Kidney tubule cell (primary cell): ENCODE measurements at places on chromosomes 1 and 21.

GRCh38 chr1:86856196-86856595 lies 57.7 kb downstream of the SELENOF start:
- no peak for DNase-seq

DNA sequence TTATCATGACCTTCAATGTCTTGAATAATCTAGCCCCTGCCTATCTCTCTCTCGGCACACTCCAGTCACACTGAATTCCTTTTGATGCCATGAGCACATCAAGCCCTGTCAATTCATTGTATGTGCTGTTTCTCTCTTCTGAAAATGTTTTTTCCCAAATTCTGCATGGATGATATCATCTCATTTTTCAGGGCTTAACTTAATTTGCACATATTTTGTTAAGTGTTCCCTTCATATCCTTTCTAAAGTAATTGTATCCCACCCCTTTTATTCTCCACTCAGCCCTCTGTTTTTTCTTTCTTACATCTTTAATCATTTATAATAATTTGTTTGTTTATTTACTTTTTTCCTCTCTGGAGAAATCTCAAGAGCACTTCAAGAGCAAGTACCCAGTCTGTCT lies 149.9 kb downstream of the ZNF326 start:
- DNase-seq, result no peak

GRCh38 chr1:197234581-197234980 lies 33.5 kb upstream of the CRB1 start:
- DNase-seq, result no peak

- DNase-seq, result peak; percentile 72
These were observed 1211.0 kb upstream of the ADGRL4 start for GRCh38 chr1:80217377-80217986.

GRCh38 chr1:39182804-39183203 lies 21.7 kb upstream of the MACF1 start:
- DNase-seq, result no peak

GRCh38 chr1:77060000-77060399 lies 159.2 kb downstream of the PIGK start:
- DNase-seq, result peak; percentile 14

GRCh38 chr1:41774471-41774990 lies 144.2 kb downstream of the HIVEP3 start:
- no peak for DNase-seq

GRCh38 chr21:38760762-38761155 lies 45.0 kb upstream of the ETS2 start:
- no peak for DNase-seq

DNA sequence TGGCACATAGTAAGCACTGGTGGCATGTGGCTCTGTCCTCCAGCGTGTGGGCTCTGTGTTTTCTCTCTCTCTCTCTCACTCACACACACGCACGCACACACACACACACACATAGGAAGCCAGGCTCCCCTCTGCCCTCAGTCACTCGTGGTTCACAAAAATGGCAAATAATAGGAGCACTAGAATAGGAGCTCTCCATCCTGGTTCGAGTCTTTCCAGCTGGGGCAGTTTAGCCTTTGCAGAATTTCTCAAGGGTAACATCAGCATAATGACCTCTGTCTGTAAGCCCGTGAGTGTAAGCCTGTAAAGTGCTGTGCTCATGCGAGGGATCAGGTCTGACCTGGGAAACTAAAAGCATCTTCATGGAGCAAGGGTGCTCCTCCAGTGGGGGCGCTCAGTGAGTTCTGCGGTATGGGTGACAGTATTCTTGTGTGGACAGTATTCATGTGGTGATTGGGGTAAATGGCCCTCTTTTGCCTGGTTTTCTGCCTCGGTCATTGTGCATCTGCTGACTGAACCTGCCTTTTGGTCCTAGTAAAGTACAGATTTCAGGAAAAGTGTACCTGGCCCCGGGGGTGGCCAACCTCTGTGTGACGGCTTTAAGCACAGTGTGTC lies 842 bp upstream of the ZC3H12A start:
- DNase-seq, result peak; percentile 54

DNA sequence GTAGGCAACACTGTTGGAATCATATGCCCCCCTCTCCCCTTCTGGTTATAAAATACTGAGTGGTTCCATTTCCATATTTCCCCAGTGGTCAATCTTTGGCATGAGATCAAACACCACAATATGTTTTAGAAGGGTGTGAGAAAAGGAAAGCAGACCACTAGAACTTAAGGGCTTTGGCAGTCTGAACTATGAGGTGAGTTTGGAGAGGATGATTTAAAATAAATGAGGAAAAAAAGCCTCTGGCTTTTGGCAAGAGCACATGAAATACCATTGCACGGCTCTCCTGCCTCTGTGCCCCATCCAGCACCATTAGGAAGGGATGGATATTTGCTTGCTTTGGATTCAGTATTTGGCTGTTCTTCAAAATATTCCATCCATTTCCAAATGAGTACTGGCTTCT lies 339.5 kb upstream of the C1orf87 start:
- DNase-seq, result no peak

GRCh38 chr1:209106237-209106741 lies 477.2 kb upstream of the CAMK1G start:
- DNase-seq, result peak; percentile 28

DNA sequence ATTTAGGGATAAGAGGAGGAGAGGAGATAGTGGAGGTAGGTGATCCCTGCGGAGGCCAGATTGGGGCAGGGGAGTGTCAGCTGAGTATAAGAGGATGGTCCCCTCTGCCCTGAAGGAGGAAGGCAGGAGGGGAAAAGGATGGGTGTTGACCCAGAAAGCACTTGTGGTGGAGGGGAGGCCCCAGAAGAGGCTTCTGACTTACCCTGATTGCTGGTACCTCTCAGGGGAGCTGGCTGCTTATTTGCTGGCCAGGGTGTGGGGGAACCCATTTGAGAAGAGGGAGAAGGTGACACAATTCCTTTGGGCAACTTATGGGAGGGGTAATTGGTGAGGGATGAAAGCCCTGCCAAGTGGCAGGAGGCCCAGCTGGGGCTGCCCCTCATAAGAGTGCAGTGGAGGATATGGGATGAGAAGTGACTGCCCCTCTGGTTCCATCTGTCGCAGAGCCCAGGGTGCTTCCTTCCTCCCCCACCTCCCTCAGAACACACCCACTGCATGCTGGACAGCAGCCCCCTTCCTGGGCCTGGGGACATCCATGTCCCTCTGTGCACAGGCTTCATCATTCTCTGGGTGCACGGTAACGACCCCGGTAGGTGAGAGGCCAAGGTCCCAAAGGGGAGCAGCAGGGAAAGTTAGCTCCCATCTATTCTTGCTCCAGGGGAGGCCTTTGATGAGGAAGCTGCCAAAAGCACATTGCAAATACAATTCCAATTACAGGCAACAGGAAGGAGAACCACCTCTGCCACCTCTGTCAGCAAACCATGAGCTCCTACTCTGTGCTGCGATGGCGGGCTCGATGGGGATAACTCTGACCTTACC lies 1.4 kb upstream of the PCSK9 start:
- no peak for DNase-seq

DNA sequence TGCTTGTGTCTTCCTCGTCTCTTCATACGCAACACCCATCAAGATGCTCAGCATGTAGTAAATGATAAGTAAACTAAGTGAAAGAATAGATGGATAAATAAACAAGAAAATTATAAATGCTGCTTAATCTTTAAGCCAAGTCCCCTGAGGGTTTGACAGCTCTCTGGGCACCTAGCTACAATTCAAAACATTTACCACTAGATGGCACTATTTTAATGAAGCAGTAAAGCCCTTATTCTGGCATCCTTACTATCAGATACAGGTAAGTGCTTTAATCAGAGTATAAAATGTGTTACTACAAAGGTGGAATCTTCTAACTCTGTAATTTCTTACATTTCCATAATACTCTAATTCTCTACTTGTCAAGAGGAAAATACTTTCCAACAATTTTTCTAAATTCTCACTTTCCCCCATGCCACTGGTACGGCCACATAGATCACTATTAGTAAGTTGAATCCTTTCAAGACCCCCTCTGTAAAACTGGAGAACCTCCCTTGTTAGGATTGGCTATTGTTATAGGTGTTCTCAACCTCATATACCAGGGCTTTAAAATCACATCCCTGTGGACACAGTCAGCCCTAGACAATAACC lies 137.8 kb downstream of the BARHL2 start:
- DNase-seq, result peak; percentile 55

DNA sequence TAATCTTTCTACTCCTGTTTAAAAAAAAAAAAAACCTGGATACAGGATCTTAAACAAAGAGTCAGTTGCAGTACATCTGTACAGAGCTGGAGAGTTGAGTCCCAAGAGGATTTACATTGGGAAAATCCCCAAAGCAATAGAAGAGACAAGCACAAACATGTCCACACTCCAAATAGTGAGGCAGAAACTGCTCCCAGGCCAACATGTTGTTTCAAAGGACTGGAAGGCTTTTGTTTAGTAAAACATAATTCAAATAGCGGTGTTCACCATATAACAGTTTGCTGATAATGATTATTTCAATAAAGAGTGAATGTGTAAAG lies 425.4 kb downstream of the ADGRL2 start:
- no peak for DNase-seq

DNA sequence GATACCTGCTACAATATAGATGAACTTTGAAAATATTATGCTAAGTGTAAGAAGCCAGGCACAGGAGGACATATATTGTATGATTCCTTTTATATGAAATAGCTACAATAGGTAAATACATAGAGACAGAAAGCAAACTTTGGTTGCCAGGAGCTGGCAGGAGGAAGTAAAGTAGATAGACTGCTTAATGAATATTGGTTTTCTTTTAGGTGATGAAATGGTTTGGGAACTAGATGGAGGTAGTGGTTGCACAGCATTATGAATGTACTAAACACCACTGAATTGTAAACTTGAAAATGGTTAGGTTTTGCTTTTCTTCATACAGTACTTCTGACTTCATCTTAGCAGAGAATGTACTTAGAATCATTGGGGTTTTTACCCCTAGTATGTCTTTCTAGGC lies 21.5 kb downstream of the ABCB10 start:
- no peak for DNase-seq

DNA sequence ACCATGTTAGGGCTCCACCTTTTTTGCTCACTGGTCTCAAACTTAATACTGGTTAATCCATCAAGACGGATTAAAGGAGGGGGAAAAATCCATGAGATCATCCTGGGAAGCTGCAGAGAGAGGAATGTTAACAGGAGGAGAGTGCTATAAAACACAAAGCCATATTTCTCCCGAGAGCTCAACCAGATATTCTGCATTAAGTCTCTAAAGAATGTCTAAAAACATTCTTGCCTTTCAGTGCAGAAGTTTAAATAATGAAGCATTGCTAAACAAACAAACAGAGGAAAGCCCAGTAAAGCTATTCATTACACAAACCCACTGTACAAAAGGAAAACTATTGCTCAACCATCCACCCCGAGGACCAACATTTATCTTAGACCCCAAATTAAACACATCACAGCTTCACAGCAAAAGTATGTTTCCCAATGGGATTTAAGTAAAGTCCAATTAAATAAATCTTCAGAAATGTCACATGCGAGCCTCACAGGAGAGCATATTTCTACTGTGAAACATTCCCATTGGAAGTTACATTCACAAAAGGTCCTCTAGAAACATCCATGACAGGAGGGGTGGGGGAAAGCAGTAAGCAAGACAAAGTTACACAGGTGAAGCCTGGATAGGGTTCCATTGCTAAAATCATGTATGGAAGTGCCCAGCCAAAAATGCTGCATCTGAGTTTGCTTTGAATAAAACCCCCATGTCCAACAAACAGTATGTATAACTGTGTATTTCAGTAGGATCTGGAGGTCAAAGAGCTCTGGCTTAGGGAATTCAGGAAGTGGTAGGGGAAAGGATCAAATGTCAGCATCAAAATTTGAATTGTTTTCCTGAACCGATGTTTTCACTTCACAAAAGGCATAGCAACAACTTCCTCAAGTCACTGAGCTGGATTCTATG lies 23.3 kb downstream of the DUSP10 start:
- no peak for DNase-seq

GRCh38 chr1:116321766-116322175 lies 51.3 kb upstream of the ATP1A1 start:
- no peak for DNase-seq

- no peak for DNase-seq
These were observed 53.4 kb downstream of the DMAP1 start for GRCh38 chr1:44266400-44267344.

DNA sequence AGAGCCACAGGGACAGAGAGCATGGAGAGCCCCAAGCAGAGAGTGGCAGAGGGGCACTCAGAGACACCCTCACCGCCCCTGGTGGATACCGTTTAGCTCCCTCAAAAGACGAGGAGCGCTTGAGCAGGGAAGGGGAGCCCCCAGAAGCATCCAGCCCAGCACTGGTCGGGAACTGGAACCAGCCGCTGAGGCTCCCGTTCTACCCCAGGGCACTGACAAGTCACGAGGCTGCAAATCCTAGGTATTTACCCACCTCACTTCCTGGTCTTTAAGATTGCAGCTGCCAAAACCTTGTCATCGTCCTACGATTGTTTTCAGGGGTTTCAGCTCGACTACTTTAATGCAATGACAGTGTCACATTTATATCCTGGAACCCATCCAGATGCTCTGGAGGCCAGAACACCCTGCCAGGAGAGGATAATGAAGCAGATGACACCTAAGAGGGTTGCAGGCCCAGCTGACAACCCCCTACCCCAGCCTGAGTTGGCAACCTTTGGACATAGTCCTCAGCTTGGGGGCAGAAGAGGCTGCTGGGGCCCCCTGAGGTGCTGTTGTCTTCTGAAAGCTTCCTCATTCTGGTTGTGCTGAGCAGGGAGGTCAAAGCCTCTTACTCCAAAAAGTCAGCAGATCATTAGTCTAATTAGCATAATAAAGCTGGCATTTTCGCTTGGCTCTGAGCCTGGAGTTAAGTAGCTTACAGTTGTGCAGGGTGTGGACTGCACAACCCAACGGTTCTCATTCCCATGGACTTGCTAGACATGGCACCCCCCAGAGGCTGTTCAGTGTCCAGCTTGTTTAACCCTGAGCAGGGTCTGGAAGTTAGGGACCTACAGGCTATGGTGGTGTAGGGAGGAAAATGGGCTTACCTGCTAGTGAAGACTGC lies 20.6 kb upstream of the BACE2 start:
- peak; percentile 21 for DNase-seq

DNA sequence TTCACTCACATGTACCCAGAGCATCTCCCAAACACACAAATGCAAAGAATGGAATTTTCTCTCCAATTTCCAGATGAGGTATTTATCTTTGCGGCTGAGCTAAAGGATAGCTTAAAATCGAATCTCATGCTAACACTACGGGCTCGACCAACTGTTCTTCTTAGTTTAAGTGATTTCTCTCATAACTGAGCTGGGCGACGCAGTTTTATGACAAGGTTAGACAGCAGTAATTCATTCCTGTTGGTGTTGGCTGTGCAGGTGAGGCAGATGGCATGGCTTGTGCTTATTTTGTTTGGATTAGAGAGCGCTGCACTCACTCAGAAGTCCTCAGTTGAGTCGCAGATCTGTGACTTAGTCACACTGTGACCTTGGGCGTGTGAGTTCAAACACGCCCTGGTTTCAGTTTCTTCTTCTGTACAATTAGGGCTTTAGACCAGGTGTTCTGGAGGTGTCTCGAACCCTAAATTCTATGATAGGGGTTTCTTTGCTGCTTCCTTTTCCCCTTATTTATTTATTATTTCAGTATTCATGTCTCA lies 41.5 kb upstream of the MRPS6 start:
- no peak for DNase-seq

- no peak for DNase-seq
These were observed 2.2 kb downstream of the SFPQ start for GRCh38 chr1:35190784-35191183.

GRCh38 chr1:192698731-192699130 lies 62.8 kb downstream of the RGS13 start:
- no peak for DNase-seq
